ENCODE measurements at places on chromosomes 16 and 17.

DNA sequence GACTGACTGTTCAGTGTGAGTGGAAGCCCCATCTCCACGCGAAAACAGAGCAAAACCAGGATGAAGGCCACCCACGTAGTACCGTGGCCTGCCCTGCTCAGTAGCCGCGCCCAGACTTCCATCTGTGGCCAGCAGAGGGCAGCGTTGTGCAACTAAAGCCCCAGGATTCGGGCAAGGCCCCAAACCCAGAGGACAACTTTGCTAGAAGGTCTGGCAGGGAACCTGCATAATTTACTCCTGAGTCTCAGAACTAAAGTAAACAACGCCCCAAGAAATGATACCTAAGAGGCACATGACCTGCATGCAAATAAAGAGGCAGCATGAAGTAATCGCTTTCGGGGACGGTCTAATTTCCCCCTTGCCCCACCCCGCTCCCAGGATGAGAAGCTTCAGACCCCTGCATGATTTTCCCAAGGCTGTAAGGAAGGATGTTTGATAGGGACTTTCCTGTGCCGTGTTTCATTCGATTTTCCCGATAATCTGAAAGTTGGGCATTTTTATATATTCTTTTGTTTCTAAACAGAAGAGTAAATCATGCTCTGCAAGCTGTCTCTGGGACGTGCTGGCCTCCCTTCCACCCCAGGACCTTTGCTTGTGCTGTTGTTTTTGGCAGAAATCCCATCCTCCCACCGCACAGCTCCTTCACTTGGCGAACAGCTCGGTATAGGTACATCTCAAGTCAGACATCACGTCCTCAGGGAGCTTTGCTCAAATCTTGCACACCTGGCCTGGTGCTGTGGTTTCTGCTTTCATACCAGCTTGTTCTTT lies 18.6 kb downstream of the HSBP1 start:
- peak; percentile 78 for DNase-seq

- DNase-seq, result peak; percentile 61
These were observed 27.2 kb upstream of the BEAN1 start for GRCh38 chr16:66399930-66400329.

DNA sequence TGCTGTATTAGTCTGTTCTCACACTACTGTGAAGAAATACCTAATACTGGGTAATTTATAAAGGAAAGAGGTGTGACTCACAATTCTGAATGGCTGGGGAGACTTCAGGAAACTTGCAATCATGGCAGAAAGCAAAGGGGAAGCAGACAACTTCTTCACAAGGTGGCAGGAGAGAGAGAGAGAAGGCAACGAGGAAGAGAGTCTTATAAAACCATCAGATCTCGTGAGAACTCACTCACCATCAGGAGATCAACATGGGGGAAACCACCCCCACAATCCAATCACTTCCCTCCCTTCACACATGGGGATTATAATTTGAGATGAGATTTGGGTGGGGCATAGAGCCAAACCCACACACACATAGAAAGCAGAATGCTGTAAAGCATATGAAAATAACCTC lies 896.2 kb downstream of the CDH11 start:
- DNase-seq, result no peak

- peak; percentile 96 for DNase-seq
These were observed 23.1 kb downstream of the STAT5A start for GRCh38 chr17:42311240-42312034.

GRCh38 chr16:16797239-16797638 lies 418.3 kb downstream of the NPIPA7 start:
- DNase-seq, result no peak

DNA sequence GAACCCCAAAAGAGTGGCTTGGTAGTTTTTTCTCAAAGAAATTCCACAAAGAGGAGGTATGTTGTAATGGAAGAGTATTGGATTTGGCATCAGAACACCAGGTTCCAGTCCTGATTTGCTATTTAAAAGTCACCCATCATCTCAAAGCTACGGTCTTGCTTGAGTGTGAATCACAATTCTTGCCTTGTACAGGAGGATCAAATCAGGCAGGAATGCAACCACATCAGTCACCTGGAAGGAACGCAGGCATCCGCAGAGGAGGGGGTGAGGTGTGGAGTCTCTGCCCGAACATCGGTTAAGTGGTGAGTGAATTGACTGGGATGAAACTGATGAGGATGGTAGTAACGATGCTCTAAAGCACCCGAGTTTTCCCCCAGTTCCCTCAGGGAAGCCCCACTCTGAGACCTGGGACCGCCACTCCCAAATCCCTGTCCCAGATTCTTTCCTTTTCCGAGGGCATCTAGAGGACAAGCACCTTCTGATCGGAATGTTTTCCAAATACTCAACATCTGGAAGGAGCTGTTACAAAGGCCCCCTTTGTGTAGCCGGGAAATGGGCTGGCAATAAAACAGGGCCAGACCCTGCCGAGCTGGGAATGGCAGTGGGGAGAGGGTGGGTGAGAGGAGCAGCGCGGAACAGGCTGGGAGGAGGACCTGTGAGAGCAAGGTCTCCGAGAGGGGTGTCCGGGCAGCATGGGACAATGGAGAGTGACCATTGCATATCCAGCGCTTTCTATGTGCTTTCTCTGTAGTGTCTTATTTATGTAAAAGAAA lies 469.6 kb downstream of the SLC39A11 start:
- no peak for DNase-seq

DNA sequence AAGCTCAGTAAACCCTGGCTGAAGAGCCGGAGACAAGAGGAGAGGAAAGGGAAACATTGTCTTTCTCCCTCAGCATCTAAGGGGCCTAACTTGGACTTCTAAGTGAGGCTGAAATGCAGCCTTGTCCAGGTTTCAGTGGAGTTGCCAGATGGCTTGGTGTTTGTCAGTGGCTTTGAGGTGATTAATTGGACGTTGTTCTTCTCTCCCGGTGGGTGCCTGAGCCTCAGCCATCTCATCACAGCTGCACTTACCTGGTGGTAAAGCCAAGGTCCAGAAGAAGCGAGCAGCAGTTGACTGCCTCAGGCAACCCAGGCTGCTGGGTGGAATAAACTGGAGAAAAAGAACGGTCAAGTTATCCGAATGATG lies 202.2 kb upstream of the NLRP1 start:
- peak; percentile 74 for DNase-seq

DNA sequence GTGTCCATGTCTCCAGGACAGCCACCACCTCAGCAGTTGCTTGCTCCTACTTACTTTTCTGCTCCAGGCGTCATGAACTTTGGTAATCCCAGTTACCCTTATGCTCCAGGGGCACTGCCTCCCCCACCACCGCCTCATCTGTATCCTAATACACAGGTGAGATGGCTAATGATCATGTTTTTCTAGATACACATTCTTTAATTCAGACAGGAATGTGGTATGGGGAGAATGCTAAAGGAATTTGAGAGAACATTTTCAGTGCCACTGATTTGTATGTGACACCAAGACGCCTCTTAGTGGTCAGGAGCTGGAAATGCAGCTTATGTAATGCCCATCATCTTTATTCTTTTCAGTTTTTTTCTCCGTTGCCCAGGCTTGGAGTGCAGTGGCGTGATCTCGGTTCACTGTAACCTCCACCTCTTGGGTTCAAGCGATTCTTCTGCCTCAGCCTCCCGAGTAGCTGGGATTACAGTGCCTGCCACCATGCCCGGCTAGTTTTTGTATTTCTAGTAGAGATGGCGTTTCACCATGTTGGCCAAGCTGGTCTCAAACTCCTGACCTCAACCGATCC lies 8.9 kb upstream of the RAPGEFL1 start:
- peak; percentile 72 for DNase-seq

- DNase-seq, result no peak
These were observed 101.0 kb downstream of the ABCC6 start for GRCh38 chr16:16122264-16122663.

- DNase-seq, result no peak
These were observed 35.9 kb upstream of the NUDT7 start for GRCh38 chr16:77686385-77686784.

GRCh38 chr17:52047086-52047485 lies 111.4 kb downstream of the CA10 start:
- no peak for DNase-seq

DNA sequence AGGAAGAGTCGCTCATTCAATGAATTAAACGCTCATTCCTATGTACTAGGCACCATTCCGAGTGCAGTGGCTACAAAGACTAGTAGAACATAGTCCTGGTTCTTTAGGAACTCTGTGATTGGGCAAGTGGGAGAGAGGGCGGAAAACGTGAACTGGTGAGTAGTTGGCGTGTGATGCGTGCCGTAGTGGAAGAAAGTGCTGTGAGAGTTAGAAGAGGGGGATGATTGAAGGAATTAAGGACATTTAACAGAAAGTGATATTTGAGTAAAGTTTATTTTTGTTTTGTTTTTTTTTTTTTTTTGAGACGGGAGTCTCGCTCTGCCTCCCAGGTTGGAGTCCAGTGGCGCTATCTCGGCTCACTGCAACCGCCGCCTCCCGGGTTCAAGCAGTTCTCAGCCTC lies 7.9 kb upstream of the SLFN14 start:
- peak; percentile 68 for DNase-seq

DNA sequence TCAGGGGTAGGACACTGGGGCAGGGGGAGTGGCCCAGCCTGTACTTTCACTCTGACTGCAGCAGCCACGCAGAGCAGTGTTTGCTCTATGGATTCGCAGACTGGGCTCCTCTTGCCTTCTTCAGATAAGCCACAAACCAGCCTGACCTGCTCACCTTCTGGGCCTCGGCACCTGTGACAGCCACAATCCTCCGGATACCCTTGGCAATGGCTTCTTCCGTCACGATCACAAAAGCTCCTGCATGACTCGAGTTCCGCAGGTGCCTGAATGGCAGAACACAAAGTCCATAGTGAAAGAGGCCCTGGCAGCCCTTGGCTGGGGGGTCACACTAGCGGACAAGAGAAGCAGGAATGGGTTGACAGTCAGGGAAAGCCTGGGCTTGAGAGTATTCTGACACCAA lies 3.8 kb upstream of the EXOSC6 start:
- no peak for DNase-seq

DNA sequence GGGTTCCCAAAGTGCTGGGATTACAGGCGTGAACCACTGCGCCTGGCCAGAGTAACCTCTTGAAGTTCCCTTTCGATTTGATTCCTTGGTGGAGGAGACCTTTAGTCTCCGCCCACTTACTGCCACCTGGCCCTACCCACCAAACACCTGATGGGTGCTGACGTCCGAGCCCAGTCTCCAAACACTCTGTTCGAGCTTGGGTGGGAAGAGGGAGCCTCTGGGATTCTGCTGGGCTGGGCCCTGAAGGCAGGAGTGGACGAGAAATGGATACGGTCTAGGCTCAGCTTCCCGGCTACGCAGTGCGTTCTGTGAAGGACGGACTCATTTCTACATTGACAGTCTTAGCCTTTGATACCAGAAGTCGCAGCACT lies 870 bp upstream of the ITGA3 start:
- no peak for DNase-seq

- DNase-seq, result peak; percentile 71
These were observed 432 bp upstream of the SLC46A1 start for GRCh38 chr17:28406473-28406814.

- peak; percentile 24 for DNase-seq
These were observed 2.3 kb upstream of the RPH3AL start for GRCh38 chr17:354651-355556.

DNA sequence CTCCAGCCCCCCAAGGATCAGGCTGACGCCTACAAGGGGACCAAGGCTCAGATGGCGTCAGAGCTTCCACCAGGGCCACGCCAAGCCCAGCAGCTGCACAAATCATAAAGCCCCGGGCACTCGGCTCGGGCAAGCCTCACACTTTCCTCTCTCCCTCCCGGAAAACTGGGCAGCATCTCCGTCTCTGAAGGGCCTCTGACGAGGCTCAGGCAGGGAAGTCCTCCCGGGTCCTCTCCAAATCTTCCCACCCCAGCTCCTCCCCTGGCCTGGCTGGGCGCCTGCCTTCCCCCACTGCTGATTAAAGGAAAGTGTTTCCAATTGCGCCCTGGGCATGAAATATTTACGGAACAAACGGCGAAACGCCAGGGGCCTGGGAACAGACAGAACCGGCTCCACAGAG lies 38.5 kb downstream of the PIEZO1 start:
- DNase-seq, result no peak

DNA sequence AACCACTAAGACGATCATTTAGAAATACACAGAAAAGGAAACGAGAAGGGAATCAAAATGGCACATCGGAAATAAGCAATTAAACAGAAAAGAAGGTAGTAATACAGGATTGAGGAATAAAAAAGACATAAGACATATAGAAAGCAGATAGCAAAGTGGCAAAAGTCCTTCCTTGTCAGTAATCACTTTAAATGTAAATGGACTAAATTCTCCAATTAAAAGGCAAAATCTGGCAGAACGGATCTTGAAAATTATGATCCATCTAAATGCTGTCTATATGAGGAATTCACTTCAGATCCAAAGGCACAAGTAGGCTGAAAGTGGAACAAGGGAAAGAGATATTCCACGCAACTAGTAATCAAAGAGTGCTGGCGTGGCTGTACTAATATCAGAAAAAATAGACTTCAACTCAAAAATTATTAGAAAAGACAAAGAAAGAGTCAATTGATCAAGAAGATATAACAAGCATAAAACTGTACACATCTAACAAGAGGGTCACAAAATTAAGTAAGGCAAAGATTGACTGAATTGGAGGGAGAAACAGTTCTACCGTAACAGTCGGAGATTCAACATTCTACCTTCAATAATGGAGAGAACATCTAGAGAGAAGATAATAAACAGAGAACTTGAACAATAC lies 36.8 kb upstream of the METRNL start:
- no peak for DNase-seq

DNA sequence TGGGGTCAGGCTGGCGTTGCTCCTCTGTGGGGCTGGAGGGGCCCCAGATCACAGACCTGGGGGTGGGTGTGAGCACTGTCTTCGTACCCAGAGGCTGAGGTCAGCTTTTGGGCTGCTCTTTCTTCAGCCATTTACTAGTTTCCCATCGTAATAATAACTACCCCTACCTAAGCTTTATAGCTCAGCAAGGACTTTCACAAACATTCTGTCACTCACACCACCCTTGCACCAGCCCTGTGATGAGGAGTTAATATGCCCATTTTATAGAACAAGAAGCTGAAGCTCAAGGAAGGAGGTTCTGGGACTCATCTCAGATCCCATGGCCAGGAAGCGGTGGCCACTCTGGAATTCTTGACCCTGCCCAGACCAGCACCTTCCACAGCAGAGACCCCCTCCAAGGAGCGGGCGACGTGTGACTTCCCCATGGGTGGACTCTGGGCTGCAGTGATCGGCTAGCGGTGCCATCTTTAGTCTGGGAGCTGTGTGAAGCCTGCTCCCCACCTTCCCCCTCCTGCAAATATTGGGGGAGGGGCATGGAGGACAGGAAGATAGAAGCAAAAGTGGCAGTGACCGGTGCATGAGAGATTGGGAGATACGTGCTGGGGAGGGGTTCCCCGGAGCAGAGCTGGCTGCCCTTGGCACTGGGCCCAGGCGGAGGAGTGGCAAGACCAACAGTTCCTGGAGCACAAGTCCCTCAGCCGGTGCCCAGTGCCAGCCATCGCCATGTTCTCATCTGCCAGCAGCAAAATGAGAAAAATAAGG lies 81.8 kb upstream of the TOB1 start:
- no peak for DNase-seq

Data from NCI-H82 (cell line).